ENCODE measurements at places on chromosomes 3 and 15. TPM values are rescaled to one million over a fixed set of nuclear protein-coding genes. Genes with fewer than 3 reads are reported as not detected.

ACP3 gene
- 1.8 TPM for total RNA-seq

DTWD1 gene
- 33.8 TPM for total RNA-seq

TMEM207 gene
- total RNA-seq: not detected

REC114 gene
- total RNA-seq: not detected
